ENCODE measurements at places on chromosomes 4 and X.

- DNase-seq = no peak
Observed at GRCh38 chr4:168095776-168096406, 3.6 kb downstream of the ANXA10 start.

DNA sequence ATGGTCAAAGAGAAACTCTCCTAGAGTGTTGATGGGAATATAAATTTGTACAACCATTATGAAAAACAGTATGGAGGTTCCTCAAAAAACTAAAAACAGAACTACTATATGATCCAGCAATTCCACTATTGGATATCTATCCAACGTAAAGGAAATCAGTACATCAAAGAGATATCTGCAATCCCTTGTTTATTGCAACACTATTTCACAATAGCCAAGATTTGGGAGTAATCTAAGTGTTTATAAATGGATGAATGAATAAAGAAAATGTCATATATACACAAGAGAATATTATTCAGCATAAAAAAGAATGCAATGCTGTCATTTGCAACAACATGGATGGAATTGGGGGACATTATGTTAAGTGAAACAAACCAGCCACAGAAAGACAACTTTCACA is 1118.1 kb upstream of the PRKX start:
- DNase-seq = no peak

DNA sequence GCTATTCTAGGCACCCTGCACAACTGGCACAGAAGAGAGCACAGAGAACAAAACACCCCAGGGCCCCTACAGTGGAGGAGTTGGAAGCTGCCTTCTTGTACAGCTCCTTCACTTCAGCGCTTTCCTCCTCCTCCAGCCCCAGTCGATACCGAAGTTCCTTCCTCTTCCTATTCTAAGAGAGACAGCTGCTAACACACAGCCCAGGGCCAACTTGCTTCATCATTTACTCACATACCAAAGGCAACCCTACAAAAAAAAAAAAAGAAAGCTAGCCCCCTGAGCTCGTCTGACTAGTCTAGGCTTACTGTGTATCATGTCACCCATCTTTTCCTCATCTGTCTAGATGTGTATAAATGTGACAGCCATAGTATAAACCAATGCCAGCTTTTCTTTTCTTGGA is 64.5 kb downstream of the MID1 start:
- no peak for DNase-seq

- no peak for DNase-seq
Observed at GRCh38 chrX:32514986-32515385, 696.4 kb downstream of the DMD start.

GRCh38 chrX:136766785-136767103 is 14.0 kb downstream of the ARHGEF6 start:
- no peak for DNase-seq

- peak; percentile 23 for DNase-seq
Observed at GRCh38 chr4:128068918-128069317, 7.8 kb downstream of the LARP1B start.

DNA sequence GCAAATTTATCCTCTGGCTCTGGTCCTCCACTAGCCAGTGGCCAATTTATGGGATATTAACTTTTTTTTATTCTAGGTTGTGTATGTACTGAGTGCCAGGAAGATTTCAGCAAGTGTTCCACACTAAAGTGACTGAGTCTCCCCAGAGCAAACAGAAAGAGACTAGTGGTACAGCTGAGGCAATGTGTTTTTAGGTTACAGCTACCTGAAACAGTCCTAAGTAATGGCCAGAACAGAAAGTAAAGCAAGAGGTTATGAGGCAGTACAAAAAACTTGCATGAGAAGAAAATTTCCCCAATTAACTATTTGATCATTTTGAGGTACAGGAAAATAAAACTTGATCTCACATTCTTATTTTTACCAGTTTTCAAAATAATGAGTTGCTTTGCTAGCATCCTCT is 31.2 kb downstream of the PRDM8 start:
- DNase-seq = no peak

DNA sequence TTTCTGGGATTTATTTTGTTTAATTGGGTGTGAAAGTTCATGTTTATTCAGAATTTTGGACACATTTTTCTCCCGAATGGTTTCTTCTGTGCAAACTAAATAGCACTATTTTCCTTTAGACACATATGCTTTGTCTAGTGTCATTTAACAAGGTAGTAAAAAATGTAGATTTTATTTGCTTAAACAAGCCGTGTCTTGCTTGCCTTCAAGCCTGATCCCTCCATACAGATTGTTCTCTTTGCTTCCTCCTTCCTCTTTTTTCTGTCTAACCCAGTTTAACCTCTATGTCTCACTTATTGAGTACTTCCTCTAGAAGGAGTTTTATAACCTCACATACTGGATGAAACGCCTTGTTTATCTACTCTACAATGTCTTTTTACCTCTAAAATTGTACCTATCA is 211.8 kb downstream of the NPFFR2 start:
- no peak for DNase-seq

GRCh38 chrX:39903937-39904336 is 193.8 kb downstream of the BCOR start:
- peak; percentile 34 for DNase-seq

DNA sequence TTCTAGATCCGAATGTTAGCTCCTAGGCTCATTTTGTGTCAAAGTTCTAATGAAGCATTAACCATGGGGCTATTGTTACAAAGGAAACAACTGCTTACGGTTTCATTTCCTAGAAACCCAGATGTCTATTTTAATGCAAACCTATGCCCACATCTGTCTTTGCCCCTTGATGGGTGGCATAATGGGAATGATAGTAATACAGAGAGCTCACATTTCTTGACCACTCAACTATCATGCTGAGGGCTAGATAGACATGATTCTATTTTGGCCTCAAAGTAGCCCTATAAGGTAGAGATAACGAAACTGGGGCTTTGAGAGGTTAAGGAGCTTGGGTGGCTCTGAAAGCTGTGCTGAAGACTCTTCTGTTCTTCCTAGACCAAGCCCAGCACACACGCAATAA is 1.9 kb downstream of the TLR7 start:
- DNase-seq = no peak

- DNase-seq = no peak
Observed at GRCh38 chrX:46636223-46636622, 62.7 kb downstream of the CHST7 start.

DNA sequence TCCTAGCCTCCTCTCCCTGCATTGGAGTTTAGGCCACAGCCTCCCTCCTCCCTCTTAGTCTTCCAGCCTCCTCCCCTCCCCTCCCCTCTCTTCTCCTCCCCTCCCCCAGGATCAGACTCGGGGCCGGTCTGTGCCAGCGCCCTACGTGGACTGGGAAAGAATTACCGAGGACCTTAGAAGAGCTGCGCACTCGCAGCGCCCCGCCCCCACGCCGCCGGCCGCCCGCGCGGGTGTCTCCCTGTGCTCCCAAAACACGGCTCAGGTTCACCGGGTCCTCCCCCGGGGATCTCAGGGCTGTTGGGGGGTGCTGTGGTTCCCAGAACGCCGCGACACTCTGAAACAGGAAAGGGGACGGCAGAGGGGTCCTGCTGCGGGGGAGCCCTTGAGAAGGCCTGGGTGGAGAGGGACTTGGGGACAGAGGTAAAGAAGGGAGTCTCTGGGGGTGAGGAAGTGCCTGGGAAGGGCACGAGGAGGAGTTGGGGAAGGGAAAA is 122.3 kb upstream of the TBL1X start:
- peak; percentile 82 for DNase-seq

DNA sequence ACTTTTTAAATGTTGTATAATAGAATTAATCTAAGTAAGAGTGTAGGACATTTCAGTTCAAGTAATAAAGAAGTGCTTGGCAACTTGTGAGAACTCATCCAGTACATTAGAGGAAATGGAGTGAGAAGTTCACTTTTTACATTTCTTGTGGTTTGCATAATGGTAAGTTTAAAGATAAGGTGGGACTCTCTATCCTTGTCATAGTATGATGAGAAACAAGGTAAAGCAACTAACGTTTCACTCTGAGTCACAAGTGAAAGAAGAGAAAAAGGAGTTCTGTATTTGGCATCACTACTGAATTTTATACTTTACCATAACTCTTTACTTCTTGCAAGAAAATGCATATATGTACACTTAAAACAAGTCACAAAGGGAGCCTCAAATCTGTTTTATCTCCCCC is 219.4 kb downstream of the SLC4A4 start:
- DNase-seq = no peak

DNA sequence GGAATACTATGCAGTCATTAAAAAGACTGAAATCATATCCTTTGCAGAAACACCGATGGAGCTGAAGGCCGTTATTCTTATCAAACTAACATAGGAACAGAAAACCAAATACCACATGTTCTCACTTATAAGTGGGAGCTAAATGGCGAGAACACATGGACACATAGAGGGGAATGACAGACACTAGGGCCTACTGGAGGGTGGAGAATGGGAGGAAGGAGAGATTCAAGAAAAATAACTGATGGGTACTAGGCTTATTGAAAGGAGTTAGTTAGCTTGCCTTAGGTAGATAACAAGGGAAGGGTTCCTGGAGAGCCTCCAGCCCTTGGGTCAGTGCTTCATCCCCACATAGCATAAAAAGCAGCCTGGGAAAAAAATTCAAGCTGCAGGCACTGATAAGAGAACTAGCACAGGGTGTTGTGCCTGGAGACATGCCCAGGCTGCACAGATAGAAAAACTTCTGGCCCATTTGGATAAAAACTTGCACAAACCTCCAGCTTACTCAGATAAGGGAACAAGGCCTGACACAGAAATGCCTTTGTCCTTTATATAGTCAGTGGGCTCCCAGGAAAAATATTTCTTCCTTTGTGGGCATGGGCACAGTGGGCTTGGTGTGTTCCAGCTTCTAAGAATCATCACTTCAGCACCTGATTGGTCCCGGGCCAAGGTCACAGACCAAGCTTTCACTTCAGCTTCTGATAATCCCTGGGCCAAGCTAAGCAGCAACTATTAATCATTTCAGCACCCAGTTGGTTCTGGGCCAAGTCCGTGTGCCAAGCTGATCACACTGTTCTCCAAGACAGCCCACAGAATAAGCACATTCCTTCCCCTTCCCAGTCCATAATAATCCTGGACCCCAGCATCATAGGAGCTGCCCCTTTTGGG is 23.1 kb upstream of the PWWP3B start:
- no peak for DNase-seq

DNA sequence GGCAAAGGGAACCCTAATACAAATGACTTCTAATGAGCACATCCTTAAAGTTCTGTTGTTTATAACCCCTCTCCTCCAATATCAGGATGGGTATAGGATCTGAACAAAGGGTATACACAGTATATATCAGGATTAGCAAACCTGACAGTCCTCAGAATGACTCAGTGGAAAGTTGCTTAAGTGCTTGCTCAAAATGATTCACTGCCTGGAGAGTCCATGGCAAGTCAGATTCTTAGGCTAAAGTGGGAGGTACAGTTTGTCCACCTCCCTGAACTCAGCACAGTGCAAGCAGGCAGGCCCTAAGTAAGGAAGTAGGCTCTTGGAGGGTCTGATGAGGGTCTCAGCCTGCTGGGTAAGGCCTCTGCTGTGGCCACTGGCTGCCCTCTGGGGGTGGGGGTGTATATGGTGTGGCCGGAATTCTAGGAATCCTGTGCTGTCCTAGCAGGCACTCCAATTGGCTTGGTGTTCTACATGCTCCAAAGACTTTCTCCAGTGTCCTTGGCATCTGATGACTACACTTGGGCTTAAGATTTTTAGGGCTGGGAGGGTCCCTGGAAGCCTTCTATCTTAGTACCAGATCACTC is 54.3 kb downstream of the CHRDL1 start:
- peak; percentile 8 for DNase-seq

- DNase-seq = no peak
Observed at GRCh38 chr4:151783867-151784266, 23.1 kb upstream of the GATB start.

DNA sequence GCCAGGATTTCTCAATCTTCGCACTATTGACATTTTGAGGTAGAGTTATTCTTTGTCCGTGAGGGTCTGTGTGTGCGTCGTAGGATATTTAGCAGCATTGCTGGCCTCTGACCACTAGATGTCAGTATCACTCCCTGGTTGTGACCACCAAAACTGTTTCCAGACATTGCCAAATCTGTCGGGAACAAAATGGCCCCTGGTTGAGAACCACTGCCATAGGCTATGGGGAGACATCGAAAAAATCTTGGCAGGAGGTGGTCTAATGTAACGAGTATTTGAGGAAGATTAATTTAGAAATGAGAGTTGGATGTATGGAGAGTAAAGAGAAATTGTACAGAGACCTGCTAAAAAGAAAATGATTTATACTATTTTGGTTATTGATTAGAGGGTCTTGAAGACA is 108.4 kb downstream of the DOCK11 start:
- peak; percentile 62 for DNase-seq

- no peak for DNase-seq
Observed at GRCh38 chrX:139889760-139890159, 43.1 kb downstream of the ATP11C start.

GRCh38 chrX:39161611-39162255 is 360.5 kb downstream of the MID1IP1 start:
- DNase-seq = no peak

DNA sequence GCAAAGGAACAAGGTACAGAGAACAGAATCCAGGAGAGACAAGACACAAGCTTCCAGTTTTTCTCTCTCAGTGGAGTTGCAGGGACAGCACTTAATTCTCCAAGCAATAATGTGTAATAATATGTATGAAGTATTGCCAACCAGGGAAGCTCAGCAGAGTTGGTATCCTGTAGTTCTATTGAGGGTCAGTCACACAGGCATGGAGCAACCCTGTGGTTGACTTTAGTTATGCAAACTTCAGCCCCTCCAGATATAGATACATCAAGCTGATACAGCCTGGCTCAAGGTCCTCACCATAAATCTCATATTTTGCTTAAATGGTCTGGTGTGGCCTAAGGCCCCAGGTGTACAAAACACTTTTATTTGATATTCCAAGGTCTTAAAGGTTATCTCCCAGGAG is 248.6 kb upstream of the EPHA5 start:
- no peak for DNase-seq

GRCh38 chr4:8731364-8731763 is 138.8 kb downstream of the CPZ start:
- DNase-seq = no peak

DNA sequence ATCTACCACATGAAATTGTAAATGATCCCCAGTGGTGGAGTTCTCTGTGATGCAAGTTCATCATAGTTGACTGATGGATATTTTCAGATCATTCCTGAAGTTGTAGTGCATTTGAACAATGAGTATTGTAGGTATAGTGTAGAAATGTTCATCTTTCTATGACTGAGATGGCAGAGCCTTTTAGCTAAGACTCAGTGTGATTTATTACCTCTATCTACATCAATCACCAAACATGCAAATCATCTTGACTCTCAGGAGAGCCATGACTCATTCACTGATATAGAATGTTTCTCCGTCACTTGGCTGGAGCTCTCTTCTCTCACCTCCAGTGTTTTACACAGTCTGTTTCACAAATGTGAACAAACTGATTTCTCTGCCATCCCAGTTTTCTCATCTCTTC is 392.6 kb downstream of the IL1RAPL1 start:
- no peak for DNase-seq

DNA sequence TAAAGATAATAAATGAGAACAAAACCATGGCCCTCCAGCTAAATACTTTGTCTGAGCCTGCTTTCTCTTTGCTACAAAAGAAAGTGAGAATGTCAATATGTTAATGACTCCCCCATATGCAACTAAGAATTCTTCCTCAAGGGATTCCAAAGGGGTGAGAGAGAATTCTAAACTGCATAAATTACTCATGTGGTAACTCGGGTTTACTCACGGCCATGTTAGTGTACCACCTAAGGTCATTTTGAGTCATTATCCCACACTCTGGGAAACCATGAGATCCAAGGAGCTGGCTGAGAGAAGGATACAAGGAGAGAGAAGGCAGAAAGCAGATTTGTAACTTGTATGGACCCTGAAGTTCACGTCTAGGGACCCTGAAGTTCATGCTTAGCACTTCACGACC is 190.3 kb downstream of the DHX15 start:
- peak; percentile 24 for DNase-seq
